ENCODE measurements at places on chromosomes 12 and 14.

GRCh38 chr12:96347130-96347699, 53.0 kb downstream of the CDK17 start:
- DNase-seq, result no peak

GRCh38 chr14:59919570-59920377, at the start of gene LRRC9:
TSS of gene LRRC9 (plus strand) at chr14:59920144.
- no peak for DNase-seq

GRCh38 chr14:21913759-21914158, 240.1 kb upstream of the OR4E1 start:
- DNase-seq, result peak; percentile 43

DNA sequence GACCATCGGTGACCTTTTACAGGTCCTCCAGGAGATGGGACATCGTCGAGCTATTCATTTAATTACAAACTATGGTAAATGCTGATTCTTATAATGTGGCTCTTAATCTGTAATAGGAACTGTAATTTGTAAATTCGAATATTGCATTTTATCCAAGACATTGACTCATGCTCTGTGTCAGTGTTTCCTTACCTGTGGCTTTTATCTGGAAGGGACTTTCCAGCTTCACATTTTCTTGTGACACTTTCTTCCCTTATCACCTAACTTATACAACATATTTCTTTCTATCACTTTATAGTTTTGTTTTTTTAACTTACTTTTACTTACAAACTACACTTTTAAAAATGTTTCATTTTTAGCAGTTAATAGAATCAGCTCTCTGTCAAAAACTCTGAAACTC, 14.8 kb downstream of the IRAK3 start:
- DNase-seq, result no peak

GRCh38 chr12:98465505-98465904, 49.9 kb upstream of the TMPO start:
- no peak for DNase-seq

- DNase-seq, result no peak
These were observed 18.0 kb downstream of the MAP1LC3B2 start for GRCh38 chr12:116577154-116577561.

- DNase-seq, result no peak
These were observed 227.1 kb downstream of the MSRB3 start for GRCh38 chr12:65505386-65506121.

DNA sequence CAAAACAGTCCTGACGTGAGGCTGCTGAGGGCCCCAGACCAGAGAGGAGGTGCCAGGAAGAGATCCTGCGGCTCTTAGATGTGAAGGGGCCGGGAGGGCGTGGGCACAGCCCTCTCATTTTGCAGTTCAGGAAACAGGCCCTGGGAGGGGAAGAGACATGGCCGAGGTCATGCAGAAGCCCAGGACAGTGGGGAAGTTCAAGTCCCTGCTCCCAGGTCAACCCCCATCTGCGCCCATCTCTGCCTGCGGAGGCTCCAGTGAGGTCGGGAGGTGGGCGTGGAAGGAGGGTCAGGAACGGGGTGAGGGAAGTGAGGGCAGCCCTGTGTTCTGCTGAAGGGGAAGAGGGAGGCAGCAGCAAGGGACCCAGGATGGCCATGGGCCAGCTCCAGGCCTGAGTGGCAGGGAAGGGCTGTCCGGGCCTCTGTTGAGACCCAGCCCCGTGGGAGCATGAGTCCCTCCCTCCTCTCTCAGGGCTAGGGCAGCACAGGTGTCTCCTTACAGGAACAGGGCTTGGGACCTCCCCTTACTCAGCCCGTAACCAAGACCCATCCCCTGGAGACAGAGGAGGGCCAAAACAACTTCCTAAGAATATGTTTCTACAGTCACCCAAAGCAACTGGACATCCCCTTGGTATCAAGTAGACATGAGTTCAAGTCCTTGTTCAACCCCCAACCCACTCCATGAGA, 90.8 kb downstream of the LGMN start:
- no peak for DNase-seq

All from stimulated activated CD4-positive, alpha-beta T cell treated with anti-CD3 and anti-CD28 coated beads, Interleukin-15, amount 100 ng/mL, for 1 hour (primary cell).